ENCODE measurements at places on chromosomes 2 and 18.
A peak's percentile ranks its signal among the peaks of the same experiment; 100 is the strongest.

DNA sequence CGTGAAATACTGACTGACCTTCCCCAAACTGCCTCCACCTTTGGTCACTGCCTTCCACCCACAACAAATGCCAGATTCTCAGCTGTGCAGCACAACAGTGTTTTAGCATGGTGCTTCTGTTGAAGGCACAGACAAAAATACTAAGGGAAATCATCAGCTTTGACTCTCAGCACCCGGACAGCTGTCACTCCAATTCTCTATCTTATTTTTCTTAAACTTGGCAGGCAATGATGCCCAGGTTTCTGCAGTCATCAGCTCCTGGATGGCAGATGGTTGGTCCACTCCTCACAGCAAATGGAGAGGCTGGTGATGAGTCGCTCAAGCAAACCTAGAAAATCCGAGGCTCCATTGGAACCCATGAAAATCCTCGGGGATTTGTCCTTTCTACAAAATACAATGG, 2.9 kb upstream of the FAM124B start:
- no peak for DNase-seq

DNA sequence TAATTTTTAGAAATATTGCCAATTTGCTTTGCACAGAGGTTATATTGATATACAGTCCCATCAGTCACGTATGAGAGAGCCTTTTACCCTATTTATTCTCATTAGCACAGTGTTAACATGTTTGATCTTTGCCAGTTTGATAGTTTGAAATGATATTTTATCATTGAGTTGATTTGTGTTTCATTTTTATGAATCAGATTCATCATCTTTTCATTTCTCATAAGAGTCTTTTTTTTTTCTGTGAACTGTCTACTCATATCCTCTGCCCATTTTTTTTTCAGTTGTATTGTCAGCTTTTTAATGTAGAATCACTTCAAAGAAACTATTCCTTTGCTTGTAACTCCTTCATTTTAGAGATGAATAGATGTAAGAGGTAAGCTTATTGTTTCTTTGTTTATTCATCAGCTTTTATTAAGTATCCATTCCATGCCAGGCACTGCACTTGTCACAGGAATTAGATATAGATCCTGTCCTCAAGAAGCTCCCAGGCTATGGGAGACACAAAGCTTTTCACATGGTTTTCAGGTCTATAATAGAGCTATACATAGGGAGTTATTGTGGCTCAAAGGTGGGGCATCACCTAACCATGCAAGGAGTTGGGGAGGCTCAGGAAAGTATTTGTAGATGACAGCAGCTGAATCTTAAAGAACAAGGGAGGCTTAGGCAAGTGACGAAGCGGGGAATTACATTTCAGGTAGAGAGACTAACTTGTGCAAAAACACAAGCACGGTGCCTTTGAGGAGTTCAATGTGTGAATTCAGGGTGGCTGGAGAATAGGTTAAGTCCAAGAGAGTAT, 42.1 kb downstream of the CD28 start:
- no peak for DNase-seq

DNA sequence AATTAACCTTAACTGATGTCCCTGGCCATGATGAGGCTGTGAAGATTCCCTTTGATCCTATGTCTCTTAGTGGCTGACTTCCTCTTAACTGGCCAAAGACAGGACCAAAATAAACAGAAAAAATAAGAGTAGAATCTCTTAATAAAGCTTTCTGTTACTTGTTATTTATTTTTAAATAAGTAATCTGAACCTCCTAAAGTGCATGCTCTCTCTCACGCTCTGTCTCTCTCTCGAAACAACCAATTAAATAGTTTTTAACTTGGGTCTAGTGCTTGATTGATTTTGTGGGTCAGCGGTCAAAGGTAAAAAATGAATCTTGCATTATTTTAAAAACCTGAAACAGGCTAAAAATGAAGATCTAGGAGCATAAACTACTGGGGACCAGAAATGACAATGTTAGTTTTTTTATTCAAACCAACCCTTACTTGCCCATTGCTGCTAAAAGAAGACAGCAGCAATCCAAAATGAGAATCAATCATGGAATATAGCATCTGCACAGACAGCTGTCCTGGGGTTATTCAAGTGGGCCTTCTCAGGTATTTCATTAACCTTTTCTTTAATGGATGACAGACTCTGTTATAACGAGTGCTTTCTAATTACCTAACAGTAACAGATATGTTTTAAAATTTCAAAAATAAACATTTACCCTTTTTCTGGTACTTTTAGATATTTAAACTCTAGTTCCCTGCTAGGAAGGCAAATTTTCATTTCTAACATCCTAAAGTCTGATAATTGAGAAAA, 11.2 kb downstream of the GAREM1 start:
- DNase-seq, result no peak

DNA sequence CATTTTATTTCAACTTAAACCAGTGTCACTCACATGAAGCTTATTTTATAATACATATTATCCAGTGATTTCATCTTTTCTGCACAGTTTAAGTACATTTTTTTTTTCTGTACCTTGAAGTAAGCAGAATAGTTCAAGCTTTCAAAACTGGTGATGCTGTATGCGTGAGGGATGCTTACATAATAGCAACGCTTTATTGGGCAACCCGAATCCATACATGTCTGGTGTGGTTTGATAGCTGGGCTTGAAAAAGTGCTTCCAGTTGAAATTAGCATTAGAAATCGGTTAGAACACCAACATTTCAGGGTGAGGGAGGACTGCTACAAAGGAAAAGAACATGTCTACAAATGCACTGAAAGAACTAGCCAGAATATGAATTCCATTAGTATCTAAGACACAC, 117.4 kb downstream of the MBP start:
- DNase-seq, result no peak

GRCh38 chr2:30359644-30360167, 87.3 kb upstream of the LCLAT1 start:
- DNase-seq, result no peak

DNA sequence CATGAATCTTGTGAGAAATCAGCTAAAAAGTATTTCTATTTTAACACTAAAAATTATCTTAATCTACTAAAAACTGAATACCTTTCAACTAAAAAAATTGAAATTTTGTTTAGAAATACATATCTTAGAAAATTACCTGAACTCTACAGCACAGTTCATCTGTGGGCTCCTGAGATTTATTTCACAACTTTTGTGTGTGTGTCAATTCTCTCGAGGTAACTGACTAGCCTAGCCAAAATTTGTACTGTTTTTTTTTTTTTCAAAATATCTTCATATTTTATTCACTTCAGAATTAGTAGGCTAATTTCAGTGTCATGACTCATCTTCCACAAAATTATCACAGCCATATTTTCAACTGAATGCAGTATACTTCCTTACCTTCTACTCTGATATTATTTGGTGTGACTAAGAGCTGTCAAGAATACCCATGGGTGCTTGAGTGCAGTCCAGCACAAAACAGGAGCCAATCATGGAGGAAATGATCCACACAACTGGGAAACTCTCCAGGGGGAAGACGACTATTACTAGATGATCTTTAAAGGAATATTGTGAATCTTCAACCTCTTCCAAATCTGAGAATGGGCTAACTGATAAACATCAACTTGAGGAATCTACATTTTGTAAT, 174.6 kb downstream of the ZNF385B start:
- no peak for DNase-seq

- DNase-seq, result no peak
Measured at GRCh38 chr2:151197184-151198108, 64.2 kb downstream of the RBM43 start.

- peak; percentile 65 for DNase-seq
Measured at GRCh38 chr2:48356701-48357325, 173.1 kb upstream of the STON1 start.

DNA sequence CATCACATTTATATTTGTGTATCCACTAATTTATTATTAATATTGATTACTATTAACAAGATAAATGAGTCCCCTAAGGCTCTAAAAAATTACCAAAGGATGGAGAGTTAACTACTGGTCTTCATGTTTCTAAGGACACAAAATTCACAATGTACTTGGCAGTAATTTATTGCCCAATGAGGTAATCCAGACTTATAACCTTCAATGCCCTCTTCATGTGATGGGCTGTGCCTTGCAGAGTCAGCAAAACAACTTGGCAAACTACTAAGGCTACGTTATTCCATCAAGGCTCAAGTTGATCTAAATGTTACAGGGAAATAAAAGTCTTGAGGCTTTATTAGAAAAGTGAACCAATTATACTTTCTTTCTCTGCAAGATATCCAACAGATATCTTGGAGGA, 804.9 kb upstream of the NXPH2 start:
- DNase-seq, result no peak

DNA sequence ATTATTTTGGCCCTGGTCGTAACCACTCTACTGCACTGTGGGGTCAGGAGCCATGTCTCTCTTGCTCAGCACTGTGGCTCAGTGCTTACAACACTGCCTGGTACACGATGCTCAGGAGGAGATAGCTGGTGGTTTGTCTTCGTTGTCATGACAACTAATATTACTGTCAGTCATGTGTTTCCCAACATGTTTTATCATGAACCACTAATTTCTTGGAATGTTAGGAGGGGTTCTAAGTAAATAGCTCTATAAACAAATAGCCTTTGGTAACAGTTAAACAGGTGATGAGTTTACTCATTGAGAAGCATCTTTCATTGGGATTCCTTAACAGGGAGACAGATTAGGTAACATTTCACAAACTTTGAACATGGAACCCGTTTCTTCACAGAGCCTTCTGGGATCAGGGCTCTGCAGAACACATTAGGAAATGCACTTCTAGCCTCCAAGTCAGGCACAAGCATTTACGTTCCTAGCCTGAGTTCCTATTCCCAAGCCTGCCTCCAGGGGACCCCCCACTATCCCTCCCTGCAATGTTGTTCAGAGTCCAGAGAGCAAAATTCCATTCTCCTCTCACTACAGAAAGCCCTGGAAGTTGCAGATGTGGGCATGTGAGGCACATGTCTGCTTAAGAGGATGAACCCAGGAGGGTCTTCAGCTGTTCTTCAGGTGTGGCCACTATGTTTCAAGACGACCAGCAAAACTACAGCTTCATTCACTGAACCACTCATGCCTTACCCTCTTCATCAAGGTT, 6.4 kb upstream of the RBM44 start:
- peak; percentile 15 for DNase-seq

DNA sequence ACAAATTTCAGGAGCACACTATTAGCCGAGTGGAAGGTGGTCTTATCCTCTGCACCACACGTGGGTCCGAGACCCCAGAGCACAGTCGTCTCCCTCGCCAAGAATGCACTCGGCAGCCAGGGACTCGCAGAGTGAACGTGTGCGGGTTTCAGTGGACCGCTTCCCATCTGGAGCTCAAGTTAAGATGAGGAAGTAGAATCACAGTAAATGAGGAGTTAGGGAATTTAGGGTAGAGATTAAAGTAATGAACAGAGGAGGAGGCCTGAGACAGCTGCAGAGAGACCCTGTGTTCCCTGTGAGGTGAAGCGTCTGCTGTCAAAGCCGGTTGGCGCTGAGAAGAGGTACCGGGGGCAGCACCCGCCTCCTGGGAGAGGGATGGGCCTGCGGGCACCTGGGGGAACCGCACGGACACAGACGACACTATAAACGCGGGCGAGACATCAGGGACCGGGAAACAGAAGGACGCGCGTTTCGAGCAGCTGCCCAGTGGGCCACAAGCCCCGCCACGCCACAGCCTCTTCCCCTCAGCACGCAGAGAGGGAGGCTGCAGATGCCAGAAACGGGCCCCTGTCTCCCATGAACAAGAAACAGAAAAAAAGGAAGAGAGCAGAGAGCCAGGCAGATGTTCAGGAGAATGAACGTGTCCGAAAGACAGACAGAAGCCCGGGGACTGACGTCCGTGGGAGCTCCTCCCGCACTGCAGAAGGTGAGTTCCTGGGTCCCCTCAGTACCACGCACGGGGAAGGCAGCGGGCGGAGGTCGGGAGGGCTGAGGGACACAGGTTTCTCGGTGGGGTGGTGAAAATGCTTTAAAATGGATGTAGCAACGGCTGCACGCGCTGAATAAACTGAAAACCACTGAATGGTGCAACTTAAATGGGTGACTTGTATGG, 5.4 kb upstream of the KCNG2 start:
- no peak for DNase-seq

DNA sequence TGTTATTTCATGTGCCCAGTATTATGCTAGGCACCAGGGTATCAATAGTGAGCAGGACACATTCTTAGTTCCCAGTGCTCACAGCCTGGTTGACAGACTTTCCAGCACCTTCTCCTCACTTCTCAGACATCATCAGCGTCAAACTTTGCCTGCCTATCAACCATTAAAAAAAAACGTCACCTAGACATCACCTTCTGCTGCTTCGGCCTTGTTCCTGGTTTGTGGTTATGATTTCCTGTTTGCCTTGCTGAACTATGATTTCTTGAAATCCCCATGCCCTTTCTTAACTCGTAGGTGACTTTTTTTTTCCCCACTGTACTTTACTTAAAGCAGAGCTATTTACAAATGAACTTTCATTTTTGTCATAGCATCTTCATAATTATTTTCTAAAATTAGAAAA, 60.4 kb upstream of the NABP1 start:
- DNase-seq, result peak; percentile 71

GRCh38 chr2:98705333-98705617, 25.7 kb downstream of the MGAT4A start:
- DNase-seq, result no peak

GRCh38 chr18:48781988-48782363, 168.8 kb downstream of the SMAD7 start:
- no peak for DNase-seq

DNA sequence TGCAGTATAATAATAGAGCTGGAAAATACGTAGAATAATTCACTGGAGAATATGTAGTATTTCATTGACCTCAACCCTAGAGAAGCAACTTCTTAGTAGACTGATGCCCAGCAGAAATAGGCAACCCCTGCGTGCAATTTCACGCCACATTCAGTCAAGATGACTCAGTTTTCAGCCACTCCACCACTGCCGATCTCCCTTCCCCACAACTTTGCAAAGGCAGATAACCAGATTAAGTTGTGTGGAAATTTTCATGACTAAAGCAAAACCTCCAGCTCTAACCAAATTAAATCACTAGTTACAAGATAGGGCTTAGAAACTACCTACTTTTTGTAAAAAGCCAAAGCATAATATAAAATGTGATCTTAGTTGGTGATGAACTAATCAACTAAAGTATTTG, 63.3 kb upstream of the STK17B start:
- peak; percentile 89 for DNase-seq

GRCh38 chr18:48727681-48728080, 188.8 kb downstream of the CTIF start:
- DNase-seq, result peak; percentile 22

- DNase-seq, result no peak
Measured at GRCh38 chr18:50163505-50163904, 31.4 kb downstream of the MYO5B start.

All from M059J (cell line).